NCI-H446 treated with DMSO at 0.1 percent for 48 hours (cell line): ENCODE measurements at places on chromosomes 2 and 18.

- no peak for DNase-seq
Observed at GRCh38 chr18:75467281-75467795, 39.8 kb upstream of the SMIM21 start.

GRCh38 chr2:231002641-231003040, 6.7 kb downstream of the SPATA3 start:
- no peak for DNase-seq

GRCh38 chr2:99595373-99595772, 105.6 kb upstream of the REV1 start:
- DNase-seq, result no peak

DNA sequence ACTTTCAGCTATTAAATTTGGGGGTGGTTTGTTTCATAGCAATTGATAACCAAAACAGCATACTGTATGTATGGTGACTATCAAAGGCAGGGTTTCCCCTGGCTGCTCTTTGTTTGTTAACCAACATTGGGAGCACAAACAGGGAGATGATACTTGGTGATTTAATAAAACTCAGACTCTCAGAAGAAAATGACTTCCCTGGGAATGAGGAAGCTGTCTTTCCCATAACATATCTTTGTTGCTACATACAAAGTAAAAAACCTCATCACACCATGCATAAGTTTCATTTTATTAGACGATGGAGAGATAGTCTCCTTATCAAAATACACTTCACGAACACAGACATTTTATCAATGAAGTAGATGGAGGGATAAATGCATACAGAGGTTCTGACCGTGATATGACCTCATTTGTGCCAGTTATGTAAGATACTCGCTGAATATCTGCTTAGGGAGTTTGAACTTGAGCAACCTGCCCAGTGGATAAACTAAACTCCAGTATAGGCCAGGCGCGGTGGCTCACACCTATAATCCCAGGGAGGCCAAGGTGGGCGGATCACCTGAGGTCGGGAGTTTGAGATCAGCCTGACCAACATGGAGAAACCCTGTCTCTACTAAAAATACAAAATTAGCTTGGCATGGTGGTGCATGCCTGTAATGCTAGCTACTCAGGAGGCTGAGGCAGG, 3.8 kb upstream of the NFE2L2 start:
- no peak for DNase-seq

GRCh38 chr2:235212501-235213158, 260.8 kb downstream of the SH3BP4 start:
- DNase-seq, result no peak

DNA sequence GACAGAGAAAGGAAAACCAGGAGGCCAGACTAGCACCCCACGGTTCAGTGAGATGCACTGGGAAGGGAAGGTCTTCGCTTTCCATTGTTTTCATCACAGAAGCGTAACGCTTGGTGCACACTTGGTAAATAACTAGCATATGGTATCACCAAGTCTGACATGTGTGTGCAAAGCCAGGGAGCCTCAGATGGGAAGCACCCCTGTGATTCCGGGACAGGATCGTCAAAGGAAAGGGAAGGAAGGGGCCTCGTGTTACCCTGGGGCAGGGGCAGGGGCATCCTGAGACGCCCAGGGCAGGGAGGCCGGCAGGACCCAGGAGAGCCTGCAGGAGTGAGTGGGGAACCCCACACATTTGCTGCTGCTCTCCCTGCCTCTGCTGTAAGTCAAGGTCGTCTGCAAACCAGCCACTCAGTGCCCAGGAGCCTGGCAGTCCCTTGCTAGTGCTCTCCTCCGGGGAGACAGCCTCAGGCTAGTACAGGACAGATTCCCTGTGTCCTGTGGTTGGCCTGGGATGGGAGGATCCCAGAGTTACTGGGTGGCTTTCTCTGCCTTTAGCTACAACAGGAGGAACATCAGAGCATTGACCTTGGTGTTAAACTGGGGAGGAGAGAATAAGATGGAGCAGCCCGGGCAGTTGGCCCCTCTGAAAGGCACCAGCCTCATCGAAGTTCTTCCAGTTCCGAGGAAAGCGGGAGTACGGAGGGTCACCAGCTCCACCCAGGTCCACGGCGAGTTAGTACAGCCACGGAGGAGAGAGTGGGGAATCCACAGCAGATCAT, 192.5 kb downstream of the NDUFA10 start:
- no peak for DNase-seq

DNA sequence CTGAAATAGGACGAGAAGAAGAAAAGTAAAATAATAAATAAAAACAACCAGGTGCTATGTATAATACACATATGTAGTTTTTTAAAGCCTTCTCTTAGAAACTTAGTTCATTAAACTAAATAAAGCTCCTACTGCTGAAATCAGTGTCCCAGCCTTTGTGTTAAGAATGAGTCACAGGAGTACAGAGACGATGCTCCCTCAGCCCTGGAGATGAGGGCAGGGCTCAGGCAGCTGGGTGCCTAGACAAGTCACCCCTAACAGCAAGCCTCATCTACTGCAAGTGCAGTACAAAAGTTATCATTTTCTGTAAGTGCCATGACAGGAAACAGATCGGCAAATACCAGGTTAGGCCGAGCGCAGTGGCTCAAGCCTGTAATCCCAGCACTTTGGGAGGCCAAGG, 18.2 kb downstream of the KIDINS220 start:
- DNase-seq, result no peak

GRCh38 chr2:101617188-101617587, 80.3 kb upstream of the MAP4K4 start:
- no peak for DNase-seq

DNA sequence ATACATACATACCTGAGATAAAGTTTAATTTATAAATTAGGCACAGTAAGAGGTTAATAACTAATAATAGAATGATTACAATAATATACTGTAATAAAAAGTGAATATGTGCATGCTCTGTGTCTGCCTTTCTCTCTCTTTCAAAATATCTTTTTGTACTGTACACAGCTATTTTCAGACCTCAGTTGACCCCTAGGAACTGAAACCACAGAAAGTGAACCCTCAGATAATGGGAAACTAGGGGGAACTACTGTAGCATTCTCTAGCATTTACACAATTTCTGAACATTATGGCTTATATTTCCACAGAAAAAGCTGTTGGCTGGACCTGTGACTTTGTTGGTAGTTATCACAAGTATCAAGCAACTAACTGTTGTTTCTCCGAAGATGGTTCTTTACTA, 25.9 kb downstream of the WDR75 start:
- DNase-seq, result no peak

- no peak for DNase-seq
Observed at GRCh38 chr2:21001225-21001946, 42.5 kb downstream of the APOB start.

- DNase-seq, result no peak
Observed at GRCh38 chr18:44134447-44134846, 546.2 kb upstream of the SETBP1 start.

GRCh38 chr18:77107292-77107691, 25.3 kb downstream of the MBP start:
- DNase-seq, result no peak

DNA sequence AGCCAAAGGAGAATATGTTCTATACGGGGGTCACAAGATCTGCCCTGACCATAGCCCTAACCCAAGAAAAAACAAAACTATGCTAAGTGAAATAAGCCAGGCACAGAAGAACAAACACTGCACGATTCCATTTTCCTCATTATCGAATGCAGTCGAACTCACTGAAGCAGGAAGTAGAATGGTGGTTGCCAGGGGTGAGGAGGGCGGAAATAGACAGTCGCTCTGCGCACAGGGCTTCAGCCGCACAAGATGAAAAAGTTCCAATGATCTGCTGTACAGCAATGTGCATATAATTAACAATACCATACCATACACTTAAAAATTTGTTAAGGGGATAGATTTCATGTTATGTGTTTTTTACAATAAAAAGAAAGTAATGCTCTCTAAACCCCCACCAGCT, 257.7 kb downstream of the TXNL1 start:
- no peak for DNase-seq

DNA sequence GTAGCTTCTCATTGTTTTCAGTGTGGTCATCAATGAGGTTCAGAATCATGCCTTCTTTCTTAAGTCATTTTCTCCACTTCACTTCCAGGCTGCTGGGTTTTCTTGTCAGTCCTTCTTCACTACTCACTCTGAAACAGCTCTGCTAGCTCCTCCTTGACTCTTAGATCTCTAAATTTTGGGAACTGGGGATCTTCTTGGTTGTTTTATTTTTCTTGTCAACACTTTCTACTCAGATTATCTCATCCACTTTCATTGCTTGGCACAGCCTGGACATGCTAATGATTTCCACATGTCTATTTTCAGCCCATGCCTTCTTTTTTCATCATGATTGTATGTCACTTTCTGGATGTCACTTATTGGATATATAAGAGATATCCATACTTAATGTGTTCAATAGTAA, 517.8 kb upstream of the DSEL start:
- no peak for DNase-seq

- no peak for DNase-seq
Observed at GRCh38 chr2:8559805-8560204, 122.1 kb upstream of the ID2 start.

DNA sequence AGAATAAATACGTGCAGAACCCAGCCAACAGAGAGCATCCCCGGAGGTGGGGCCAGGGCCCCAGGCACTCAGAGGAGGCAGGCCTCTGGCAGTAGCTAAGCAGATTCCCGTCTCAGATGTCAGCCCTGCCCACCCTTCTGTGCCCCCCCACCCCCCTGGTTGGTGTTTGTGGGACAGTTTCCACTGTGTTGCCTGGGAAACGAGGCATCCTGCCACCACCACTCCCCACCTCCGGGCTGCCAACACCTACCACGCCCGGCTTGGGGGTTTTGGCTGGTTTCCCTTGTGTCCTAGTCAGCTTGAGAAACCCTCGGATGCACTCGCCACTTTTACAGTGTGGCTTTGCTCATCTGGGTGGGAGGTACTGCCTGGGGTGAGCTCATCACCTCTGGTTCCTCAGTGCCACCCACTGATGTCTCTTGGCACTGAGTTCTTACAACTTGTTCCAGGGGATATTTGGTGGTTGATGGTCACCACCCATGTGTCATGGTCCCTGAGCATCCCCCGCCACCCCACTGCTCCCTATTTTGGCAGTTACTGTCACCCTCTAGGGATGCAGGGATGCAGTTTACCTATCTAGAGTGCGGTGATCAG, 72.4 kb upstream of the YWHAQ start:
- DNase-seq, result peak; percentile 84

DNA sequence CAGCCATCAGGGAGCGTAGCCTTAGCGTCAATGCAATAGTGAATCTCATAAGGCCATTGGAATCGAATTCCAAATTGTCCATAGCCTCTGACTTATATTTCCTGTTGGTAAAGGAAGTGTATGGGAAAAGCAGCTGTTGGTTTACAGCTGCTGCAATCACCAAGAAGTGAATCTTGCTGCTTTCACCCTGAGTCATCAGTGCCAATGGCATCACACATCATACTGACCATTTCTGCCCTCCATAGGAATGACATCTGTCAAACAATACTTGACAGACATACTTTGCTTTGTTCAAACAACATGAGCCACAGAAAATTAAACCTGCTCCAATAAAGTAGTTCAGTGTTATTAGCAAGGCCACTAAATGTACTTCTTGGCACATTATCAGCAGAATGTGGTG, 111.2 kb upstream of the KLHL29 start:
- DNase-seq, result no peak

DNA sequence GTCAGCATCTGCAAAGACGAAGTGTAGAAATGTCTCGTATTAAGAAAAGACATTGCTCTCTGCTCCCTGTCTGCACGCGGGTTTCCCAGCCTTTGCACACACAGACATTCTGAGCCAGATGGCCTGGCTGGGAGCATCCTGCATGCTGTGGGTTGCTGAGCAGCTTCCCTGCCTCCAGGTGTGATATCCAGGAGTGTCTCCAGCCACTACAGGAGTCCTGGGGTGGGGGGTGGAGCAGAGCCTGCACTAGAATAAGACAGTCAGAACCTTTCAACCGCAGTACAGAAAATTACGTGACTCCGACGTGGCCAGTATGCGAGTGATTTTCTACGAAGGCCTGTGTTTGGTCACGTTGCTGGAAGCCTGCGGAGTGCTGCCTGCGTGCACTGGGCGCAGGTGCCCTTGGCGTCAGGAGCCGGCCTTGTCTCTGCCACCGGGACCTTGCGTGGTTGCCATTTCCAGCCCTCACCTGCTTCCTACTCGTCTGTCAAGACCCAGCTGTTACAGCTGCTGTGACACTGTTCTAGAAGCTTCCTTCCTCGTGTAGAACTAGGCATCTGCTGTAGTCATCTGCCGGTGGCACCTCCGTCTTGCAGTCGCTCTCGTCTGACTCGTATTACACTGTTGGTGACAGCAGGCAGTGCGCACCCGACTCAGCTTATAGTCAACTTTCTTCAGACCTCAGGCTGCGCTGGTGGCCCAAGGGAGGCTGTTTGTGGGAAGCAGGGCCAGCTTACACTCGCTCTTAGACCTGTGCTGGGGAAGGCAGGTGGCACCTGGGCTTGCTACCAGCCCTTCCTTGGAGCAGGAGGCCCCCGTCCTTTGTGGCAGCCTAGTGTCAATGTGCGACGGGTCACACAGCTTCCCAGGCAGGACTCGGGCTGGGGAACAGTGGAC, 11.2 kb downstream of the CTDP1 start:
- DNase-seq, result no peak

GRCh38 chr18:49813069-49813318, 339 bp downstream of the ACAA2 start:
- DNase-seq, result no peak

DNA sequence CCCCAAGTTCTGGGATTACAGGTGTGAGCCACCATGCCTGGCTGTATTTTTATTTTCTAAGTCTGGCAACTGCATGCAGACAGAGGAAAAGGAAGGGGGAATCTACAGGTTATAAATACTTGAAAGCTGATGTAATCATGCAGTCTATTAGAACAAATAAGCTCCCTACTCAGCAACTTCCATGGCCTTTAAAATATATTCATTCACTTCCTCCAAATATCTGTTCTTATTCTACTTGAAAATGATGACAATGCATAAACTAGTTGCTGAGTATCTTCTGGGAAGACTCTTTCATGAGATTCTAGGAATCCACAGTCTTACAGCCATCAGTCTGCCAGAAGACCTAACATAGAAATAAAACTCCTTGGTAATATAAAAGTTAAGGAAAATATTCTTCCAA, 66.9 kb upstream of the NCKAP5 start:
- DNase-seq, result no peak

- no peak for DNase-seq
Observed at GRCh38 chr2:191297033-191297432, 51.8 kb downstream of the MYO1B start.

- DNase-seq, result no peak
Observed at GRCh38 chr18:23735021-23735464, 45.8 kb downstream of the LAMA3 start.

DNA sequence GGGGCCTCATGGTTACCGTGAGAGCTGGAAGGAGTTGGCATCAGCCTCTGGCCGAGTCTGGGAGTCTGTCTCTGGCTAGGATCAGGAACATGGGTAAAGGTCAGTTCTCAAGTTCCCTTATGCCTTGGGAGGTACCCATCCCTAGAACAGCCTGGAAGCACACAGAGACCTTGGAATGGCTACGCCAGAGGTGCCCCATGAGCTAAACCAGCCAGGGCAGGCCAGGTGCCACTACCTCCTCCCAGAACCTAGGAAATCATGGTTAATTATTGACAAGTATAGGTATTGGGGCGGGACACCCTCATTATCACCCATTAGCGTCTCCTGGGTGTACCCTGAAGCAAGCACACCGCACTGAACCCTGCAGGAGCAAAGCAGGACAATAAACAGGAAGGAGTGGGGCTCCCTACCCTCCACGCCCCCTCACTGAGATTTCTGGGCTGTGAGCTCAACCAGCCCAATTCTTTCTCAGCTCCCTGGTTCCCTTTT, 3.0 kb upstream of the ASPRV1 start:
- DNase-seq, result no peak
